ENCODE measurements at places on chromosomes 13 and 19.

- no peak for DNase-seq
These were observed 61.6 kb downstream of the LRCH1 start for GRCh38 chr13:46614582-46614981.

DNA sequence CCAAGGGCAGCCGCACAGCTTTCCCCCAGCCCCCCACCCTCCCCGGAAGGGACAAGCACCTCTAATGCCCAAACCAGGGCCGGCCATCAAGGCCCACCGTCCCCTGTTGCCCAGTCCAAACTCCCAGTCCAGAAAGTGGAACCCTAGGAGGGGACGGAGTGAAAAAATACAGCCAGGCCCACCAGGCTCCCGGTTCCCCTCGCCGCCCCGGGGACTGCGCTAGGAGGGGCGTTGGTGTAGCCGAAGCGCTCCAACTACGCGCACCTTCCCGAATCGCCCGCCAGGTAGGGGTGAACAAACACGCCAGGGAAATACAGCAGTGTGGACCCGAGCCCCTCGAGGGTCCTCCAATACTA is 1.3 kb downstream of the KLF16 start:
- peak; percentile 39 for DNase-seq

GRCh38 chr13:41658057-41658661 is 200.8 kb downstream of the RGCC start:
- no peak for DNase-seq

GRCh38 chr13:97468331-97468730 is 34.4 kb downstream of the RAP2A start:
- DNase-seq = no peak

DNA sequence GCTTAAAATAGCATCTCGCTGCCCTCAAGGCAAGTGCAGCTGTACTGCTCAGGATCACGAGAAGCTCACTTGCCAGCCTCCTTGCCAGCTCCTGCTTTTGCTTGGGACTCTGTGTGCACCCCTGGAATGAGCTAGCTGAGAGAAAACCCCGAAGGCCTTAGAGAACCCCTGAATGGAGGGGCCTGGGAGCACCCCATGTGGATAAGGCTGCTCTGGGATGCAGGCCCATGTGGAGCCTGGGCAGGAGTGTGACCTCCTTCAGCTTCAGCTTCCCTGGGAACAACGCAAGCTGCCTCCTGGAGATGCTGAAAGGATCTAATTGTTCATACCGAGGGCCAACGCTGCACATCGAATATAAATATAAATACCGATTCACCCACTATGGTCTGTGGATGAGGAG is 109.2 kb downstream of the HSPH1 start:
- no peak for DNase-seq

GRCh38 chr19:16901491-16902175 is 12.8 kb downstream of the F2RL3 start:
- no peak for DNase-seq

DNA sequence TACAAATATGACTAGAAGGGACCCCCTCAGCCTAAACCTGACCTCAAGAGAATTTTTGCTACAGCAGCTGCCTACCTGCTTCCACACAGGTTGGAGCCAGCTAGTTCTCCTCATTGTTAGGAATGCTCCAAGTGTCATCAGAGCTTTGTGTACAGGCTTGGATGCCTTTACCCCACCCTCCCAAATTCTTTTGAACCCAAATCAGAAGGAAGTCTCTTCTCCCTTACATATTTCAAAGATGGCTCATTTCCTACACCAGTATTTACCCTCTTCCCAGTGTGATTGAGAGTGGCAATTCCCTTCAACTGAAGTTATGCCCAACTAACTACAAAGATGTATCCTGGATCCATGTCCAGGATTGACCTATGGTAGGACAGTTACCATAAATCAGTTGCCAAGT is 323.2 kb downstream of the OXGR1 start:
- no peak for DNase-seq

DNA sequence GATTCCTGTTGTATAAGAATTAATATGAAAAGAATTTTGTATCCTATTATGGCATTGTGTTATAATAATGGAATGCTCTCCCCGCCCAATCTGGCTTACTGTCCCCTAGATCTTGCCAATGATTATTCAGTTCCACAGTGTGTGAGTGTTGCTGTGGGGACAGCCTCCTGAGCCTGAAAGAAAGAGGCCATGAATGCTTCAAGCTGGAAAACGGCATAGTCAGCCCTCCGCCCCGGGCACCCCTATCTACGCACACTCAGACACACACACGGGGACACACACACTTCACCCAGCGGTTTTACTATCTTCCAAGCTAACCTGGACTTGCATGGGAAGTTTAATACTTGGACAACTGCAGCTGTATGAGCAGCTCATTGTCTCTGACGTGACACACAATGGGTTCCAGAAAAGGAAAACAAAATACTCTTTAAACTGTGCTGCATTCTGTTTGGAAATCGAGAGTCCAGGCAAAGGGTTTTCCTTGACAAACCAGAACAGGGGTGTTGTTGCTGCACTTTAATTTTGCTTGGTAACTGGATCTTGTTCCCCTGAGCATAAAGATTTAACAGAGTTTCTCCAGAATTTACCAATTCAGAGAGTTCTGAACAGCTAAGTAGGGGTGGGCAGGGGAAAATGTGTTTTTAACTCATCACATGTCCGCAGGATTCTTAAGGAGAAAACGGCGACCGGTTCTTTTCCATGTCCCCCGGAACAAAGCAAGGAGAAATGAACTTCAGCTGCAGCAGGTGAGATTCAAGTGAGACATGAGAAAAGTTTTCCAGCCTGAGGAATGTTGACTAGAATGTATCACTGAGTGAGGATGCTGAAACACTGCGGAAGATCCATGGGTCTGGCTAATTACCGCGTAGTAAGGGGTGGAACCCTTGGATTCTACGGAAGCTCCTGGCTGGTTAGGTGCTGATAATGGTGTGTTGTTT is 472.9 kb downstream of the FOXO1 start:
- DNase-seq = no peak
